Activated naive CD8-positive, alpha-beta T cell treated with anti-CD3 and anti-CD28 coated beads, Interleukin-2, amount 10 ng/mL, durations not matched to agents 7 days and 5 days (primary cell): ENCODE measurements at places on chromosomes 7 and 10. TPM values are rescaled to one million over a fixed set of nuclear protein-coding genes. Genes with fewer than 3 reads are reported as not detected.

- H3K27me3 ChIP-seq, result no peaks in the 10 kb centered on the region
- peaks cover 12% of the 10 kb centered on the region for H3K36me3 ChIP-seq
- H3K4me3 ChIP-seq, result no peak overlapping the region
These were observed 91.2 kb downstream of the CCNY start for GRCh38 chr10:35427543-35427942.

DNA sequence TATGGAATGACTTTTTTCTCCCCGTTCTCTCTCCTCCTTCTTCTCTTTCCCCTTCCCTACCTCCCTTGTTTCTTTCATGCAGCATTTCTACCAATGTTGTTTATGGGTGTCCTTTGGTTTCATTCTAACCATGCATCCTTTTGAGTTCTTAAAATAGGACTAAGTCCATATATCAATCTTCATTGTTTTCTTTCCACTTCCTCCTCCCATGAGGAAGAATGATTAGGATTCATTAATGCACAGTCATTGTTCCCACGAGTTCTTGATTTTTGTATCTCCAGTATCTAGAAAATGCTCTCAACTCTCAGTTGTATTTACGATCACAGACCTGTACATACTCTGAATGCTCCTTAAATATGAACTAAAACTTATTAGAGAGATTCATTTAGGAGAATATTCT lies 153.3 kb downstream of the LRRC4 start:
- no peak overlapping the region for H3K4me3 ChIP-seq
- no peak overlapping the region for H3K27ac ChIP-seq
- no peak for DNase-seq
- no peaks in the 10 kb centered on the region for H3K36me3 ChIP-seq
- H3K4me1 ChIP-seq, result peaks cover 3% of the 10 kb centered on the region

GRCh38 chr10:98623176-98623575 lies 176.4 kb upstream of the HPS1 start:
- no peak overlapping the region for H3K4me3 ChIP-seq
- H3K4me1 ChIP-seq, result peaks cover 2% of the 10 kb centered on the region

DNA sequence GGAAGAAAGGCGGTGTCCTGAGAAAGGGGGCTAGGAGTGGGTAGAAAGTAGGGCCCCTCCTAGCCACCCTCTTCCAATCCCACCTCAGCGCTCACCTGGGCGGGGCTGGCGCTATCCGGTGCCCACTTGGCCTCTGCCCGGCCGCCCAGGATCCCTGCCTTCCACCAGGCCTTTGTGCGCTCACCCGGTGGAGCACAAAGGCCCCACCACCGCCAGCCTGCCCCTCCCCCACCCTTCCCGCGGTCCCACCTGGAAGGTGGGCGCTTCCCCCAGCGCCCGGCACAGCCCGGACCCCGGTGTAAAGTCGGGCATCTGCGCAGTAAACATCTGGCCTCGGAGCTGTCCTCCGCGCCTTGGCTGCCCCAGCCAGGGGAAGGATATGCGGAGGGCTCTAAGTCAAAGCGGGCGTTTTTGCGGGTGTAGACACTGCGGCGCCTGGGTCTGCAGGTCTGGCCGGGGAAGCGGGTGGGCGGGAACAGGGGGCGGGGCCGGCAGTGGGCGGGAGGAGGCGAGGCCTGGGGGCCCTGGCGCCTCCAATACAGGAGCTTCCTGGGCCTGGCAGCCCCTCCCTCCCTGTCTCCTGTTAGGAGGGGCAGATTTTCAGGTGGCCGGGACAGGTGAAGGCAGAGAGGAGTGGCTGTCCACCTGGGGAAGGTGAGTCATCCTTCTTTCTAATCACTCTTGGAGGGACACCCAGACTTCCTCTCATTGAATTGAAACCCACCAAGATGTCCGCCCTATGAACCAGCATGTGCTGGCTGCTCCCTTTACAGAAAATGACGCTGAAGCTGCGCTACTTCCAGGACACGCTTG lies 49.3 kb downstream of the PNLIPRP2 start:
- no peak overlapping the region for H3K27ac ChIP-seq
- no peaks in the 10 kb centered on the region for H3K36me3 ChIP-seq
- H3K4me1 ChIP-seq, result no peaks in the 10 kb centered on the region
- H3K27me3 ChIP-seq, result peaks cover 21% of the 10 kb centered on the region
- no peak overlapping the region for H3K4me3 ChIP-seq
- DNase-seq, result no peak

DNA sequence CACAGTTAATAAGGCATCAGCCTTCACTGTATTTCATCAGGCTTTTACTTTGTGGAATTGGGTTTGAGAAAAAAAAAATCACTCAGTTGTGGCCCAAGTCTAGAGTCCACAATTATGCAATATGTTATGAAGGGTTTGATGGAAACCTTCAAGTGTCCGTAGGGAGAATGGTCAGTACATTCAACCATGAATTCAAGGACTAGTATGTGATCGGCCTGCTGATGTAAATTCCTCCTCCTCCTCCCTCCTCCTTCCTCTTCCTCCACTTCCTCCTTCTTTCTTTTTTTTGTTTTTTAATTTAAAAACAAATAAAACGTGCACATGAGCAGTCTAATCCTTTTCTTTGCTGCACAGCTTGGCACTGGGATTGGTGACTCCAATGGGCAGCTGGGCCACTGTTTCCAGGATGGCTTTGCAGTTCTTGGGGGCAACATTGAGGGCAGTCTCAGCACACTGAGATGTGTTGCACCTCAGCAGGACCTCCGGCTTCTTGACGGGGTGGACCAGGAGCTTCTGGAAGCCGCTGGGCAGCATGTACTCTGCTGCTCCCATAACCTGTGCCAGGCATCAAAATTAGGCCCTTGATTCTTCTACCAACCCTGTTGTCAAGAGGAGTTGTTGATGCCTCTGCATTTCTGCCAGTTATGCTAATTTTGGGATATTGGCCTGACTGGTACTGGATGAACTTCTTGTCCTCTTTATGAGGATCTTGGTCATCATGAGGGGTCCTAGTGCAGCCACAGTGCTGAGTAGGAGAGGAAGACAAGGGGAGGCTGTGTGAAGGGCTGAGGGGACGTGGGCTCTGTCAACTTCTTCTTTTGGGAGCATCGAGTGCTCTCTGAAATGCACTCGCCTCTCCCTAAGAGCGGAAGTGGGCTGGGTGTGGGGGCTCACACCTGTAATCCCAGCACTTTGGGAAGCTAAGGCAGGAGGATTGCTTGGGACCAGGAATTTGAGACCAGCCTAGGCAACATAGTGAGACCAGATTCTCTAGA lies 9.3 kb upstream of the IL2RA start:
- H3K4me1 ChIP-seq, result peaks cover 86% of the 10 kb centered on the region
- peak overlapping the region; percentile 63 for H3K4me3 ChIP-seq
- H3K36me3 ChIP-seq, result peaks cover 4% of the 10 kb centered on the region

The PHYHIPL gene
- total RNA-seq, result not detected

DNA sequence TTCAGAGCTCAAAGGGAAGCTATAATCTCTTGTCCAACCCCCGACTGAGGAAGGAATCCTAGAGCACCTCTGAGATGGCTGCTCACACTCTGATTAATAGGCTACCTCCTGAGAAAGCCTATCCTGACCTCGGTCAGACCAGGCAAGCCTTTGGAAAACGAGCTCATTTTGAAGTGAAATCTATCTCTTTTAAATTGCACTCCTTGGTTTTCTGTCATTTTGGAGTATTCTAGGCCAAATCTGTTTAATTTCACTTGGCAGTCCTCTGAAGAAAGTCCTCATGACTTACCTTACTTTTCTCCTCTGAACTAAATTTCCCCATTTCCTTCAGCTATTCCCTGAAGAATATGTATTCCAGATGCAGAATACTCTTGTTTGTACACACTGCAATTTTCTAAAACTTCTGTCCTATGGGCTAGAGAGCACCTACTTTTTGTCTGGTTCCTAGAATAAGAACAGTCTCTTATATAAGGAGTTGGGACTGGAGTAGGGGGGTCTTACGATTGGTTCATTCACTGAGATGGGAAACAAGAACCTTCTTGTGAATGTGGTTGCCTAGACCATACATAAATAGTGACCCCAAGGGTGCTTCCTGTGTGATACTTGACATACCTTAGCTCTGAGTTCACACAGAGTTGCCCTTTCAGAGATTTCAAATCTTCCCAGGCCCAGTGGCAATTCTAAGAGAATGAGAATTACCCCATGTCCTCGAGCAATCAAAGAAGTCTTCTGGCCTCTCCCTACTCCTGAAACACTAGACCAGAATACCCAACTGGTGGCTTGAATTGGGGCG lies 31.9 kb upstream of the HPS1 start:
- H3K27ac ChIP-seq, result no peak overlapping the region
- peaks cover 15% of the 10 kb centered on the region for H3K4me1 ChIP-seq
- DNase-seq, result no peak
- peaks cover 2% of the 10 kb centered on the region for H3K27me3 ChIP-seq

DNA sequence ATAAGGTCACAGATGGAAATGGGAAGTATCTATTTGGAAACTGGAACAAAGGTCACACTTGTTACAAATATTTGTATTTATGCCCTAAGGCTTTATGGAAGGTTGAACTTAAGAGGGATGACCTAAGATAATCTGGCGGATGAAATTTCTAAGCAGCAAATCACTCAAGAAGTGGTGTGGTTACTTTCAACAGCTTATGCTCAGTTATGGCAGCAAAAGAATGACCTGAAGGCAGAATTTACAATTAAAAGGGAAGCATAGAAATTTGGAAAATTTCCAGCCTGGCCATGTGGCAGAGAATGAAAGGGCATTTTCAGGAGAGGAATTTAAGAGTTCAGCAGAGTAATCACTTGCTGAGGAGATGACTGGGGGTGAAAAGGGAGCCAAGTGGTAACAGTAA lies 95.8 kb upstream of the TNS3 start:
- H3K4me1 ChIP-seq, result no peaks in the 10 kb centered on the region
- DNase-seq, result no peak
- H3K27me3 ChIP-seq, result no peaks in the 10 kb centered on the region
- no peak overlapping the region for H3K27ac ChIP-seq
- H3K36me3 ChIP-seq, result no peaks in the 10 kb centered on the region

DNA sequence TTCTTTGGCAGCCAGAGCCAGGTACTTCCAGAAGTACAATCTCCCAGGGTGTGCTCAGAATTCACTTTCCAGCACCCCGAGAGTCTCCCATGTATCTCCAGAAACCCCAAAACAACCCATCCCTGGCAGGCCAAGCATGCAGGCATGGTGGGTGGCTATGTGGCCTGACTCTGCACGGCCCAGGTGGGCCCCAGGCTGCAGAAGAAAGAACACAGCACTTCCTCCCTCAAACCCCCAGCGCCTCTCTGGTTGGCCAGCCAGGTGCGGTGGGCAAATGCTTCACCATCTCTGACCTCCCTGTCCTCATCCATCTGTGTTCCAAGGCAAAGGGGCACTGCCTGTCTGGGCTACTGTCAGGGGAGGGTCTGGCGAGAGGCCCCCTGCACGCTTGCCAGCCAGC lies 100.3 kb downstream of the MKI67 start:
- peaks cover 7% of the 10 kb centered on the region for H3K4me1 ChIP-seq
- no peak overlapping the region for H3K27ac ChIP-seq
- H3K4me3 ChIP-seq, result no peak overlapping the region
- H3K27me3 ChIP-seq, result no peaks in the 10 kb centered on the region
- no peak for DNase-seq

DNA sequence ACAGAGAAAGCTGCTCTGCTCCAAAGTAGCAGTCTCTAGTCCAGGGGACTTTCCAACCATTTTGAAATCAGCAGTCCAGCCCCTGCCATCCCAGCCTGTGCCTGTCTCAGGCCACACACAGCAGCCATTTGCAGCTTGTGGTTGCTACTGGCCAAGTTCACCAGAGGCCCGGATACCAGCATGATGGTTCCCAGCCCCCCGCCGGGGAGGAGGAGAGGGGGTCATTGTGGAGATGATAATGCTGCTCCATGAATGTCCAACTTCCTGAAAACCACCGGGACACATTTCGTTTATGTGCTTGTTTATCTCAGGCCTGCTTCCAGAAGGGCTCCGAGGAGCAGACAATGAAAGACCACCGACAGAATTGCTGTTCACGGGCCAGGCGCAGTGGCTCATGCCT lies 160.0 kb downstream of the UBE2H start:
- no peaks in the 10 kb centered on the region for H3K36me3 ChIP-seq
- no peaks in the 10 kb centered on the region for H3K4me1 ChIP-seq
- no peak for DNase-seq
- H3K27me3 ChIP-seq, result peaks cover 6% of the 10 kb centered on the region
- no peak overlapping the region for H3K27ac ChIP-seq

The STK31 gene
- 0.80 TPM for total RNA-seq

DNA sequence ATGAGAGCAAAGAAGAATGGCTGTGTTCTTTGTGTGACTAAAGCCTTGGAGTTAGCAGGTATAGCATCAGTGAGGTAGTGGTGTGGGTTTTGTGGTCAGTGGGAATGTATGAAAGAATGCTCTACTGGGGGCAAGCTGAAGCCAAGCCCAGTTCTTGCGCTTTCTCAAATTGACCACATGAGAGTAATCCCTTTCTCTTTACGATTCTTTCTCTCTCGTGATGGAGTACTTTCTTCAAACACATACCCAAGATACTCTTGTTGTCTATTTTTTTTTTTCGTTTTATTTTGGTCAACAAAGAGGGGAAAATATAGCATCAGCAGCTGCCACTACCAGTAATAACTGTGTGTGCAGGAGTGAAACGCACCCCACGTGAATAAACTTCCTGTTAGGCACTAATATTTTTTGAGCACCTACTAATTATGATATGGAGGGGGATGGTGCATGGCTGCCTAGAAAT lies 8.4 kb upstream of the PANK1 start:
- H3K27ac ChIP-seq, result no peak overlapping the region
- no peak for DNase-seq
- peaks cover 7% of the 10 kb centered on the region for H3K4me1 ChIP-seq
- H3K36me3 ChIP-seq, result peaks cover 2% of the 10 kb centered on the region
- H3K27me3 ChIP-seq, result peaks cover 16% of the 10 kb centered on the region

- peaks cover 37% of the 10 kb centered on the region for H3K4me1 ChIP-seq
- no peak overlapping the region for H3K27ac ChIP-seq
- no peak for DNase-seq
- H3K27me3 ChIP-seq, result no peaks in the 10 kb centered on the region
These were observed 82.2 kb downstream of the MDFIC start for GRCh38 chr7:115004121-115004520.

GRCh38 chr7:18191862-18192625 lies 164.4 kb upstream of the PRPS1L1 start:
- no peaks in the 10 kb centered on the region for H3K4me1 ChIP-seq
- no peak for DNase-seq
- H3K36me3 ChIP-seq, result no peaks in the 10 kb centered on the region
- no peaks in the 10 kb centered on the region for H3K27me3 ChIP-seq
- no peak overlapping the region for H3K4me3 ChIP-seq
- no peak overlapping the region for H3K27ac ChIP-seq

- peaks cover 2% of the 10 kb centered on the region for H3K36me3 ChIP-seq
- peaks cover 6% of the 10 kb centered on the region for H3K4me1 ChIP-seq
- peaks cover 4% of the 10 kb centered on the region for H3K27me3 ChIP-seq
- no peak for DNase-seq
- no peak overlapping the region for H3K27ac ChIP-seq
- no peak overlapping the region for H3K4me3 ChIP-seq
These were observed 187.1 kb downstream of the CREB5 start for GRCh38 chr7:28599411-28599810.

DNA sequence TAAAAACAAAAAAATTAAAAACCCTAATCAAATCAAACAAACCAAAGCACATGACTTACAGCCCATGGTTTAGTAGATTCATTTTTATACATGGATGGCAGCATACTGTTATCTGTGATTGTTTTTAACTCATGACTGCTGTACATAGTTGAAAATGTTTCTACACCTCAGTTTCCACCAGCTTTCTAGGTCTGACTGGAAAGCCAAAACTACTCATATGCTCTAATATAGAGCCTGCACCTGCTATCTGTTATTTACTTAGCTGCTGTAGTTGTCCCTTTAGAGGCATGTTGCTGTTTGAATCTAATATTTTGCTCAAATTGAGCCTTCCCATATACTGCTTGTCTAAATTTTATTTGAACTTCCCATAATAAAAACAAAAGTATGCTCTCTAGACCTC lies 289.9 kb upstream of the LRRN3 start:
- H3K27me3 ChIP-seq, result no peaks in the 10 kb centered on the region
- H3K4me3 ChIP-seq, result no peak overlapping the region
- H3K36me3 ChIP-seq, result peaks cover 2% of the 10 kb centered on the region
- H3K4me1 ChIP-seq, result peaks cover 2% of the 10 kb centered on the region
- DNase-seq, result no peak
- no peak overlapping the region for H3K27ac ChIP-seq
